ENCODE measurements at places on chromosomes 12 and 14. TPM values are rescaled to one million over a fixed set of nuclear protein-coding genes. Genes with fewer than 3 reads are reported as not detected.
A peak's percentile ranks its signal among the peaks of the same experiment; 100 is the strongest.

GRCh38 chr12:92899386-92900001 lies 29.6 kb downstream of the EEA1 start:
- DNase-seq = peak; percentile 95

DNA sequence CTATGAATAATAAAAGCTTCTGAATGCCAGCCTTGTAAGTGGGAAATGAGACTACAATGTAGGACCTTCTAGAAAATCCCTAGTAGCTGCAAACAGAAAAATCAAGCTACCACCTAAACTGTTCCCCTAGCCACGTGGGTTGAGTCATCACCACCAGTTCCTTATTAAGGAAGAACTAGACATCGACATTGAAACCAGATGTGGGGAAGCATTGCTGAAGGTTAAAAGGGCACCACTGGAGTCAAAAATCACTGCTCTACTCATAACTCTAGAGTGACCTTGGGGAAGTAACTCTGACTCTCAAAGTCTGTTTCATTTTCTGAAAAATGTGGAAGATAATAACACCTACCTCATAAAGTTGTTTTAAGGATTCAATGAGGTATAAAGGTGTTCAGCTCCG lies 9.4 kb upstream of the CNIH1 start:
- no peak for DNase-seq

GRCh38 chr12:88570103-88570502 lies 10.2 kb downstream of the KITLG start:
- DNase-seq = no peak

- no peak for DNase-seq
These were observed 68.5 kb upstream of the OTX2 start for GRCh38 chr14:56878766-56879165.

DNA sequence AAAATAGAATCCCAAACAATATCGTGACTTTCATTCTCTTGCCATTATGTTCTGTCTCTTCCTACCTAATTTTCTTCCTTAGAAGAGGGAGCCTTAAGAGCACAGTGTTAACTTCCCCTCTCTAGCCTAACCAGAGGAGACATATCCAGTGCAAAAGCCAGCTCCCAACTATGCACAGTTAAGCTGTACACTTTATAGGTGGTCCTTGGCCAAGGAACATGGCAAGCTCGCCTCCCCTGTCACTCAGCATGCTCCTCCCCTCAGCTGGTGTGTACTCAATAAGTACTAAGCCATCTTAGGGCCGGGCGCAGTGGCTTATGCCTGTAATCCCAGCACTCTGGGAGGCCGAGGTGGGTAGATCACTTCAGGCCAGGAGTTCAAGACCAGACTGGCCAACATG lies 255.1 kb upstream of the TMPO start:
- DNase-seq = no peak

GRCh38 chr14:37051680-37052079 lies 120.7 kb downstream of the SLC25A21 start:
- no peak for DNase-seq

- DNase-seq = peak; percentile 75
These were observed 37.9 kb downstream of the A2ML1 start for GRCh38 chr12:8860165-8860961.

DNA sequence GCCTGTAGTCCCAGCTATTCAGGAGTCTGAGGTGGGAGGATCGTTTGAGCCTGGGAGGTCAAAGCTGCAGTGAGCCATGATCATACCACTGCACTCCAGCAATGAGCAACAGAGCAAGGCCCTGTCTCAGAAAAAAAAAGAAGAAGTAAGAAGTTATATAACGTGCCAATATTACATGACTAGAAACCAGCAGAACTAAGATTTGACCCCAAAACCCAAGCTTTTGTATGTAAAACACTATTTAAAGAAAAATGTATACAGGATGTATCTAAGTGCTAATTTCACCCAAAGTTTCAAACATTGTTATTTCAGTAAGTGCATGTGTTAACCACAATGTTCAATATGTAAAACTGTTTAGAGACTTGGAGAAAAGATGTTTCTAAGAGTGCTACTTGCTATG lies 94.7 kb downstream of the SLC5A8 start:
- DNase-seq = no peak

DNA sequence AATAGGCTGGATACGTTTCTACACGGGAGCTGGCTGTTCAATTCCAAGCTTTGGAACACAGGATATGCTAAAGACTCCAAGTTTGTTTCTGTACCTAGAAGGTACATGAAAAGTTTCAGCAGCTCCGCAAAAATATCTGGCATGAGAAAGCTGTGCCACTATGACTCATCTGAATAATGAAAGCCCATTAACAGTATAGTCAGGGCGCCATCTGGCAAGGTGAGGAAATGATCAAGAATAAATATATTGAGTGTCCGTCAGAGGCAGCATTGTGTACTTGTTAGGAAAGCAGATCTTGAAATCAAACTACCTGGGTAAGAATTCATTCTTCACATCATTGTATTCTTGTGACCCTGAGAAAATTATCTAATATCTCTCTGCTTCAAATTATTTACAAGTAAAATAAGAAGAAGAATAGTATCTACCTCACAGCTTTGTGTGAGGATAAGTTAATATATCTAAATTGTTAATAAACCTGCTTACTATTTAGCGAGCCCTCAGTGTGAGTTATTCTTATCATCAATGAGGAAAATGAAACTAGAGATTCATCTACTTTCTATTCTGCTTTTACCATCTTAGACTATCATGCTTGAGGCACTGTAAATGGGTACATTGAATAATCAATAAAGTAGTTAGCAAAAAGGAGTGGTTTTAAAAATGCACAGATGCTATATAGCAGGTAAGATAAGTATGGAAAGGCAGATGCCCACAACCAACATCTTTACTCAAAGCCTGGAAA lies 53.5 kb downstream of the FSCB start:
- DNase-seq = peak; percentile 42

DNA sequence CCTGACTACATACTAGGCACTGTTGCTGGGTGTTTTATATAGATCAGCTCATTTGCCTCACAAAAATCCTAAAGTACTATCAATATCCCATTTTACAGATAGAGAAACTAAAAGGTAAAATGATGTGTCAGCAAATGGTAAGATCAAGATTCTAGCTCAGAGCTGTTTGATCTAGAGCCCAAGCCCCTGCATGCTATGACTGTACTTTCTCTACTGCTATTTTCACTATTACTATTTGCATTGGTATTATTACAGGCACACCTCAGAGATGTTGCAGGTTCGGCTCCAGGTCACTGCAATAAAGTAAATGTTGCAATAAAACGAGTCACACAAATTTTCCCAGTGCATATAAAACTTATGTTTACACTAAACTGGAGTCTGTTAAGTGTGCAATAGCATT lies 10.9 kb downstream of the ISCU start:
- DNase-seq = no peak

DNA sequence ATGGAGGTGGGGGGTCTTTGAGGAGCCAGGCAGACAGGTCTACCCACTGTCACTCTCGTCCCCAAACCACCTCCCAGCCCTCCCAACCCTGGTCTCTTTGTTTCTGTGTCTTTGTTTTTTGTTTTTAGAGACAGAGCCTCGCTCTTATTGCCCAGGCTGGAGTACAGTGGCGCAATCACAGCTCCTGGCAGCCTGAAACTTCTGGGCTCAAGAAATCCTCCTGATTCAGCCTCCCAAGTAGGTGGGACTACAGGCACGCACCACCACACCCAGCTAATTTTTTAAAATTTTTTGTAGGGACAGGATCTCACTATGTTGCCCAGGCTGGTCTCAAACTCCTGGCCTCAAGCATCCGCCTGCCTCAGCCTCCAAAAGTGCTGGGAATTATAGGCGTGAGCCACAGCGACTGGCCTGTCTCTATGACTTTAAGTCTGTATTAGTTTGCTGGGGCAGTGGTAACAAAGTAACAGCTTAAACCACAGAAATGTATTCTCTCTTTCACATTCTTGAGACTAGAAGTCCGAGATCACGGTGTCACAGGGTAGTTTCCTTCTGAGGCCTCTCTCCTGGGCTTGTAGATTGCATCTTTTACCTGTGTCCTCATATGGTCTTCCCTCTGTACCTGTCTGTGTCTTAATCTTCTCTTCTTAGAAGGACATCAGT lies 26.1 kb downstream of the DTX1 start:
- DNase-seq = no peak

GRCh38 chr14:97692084-97692483 lies 894.9 kb downstream of the VRK1 start:
- no peak for DNase-seq

- DNase-seq = no peak
These were observed 377.1 kb upstream of the SFSWAP start for GRCh38 chr12:131333621-131334440.

DNA sequence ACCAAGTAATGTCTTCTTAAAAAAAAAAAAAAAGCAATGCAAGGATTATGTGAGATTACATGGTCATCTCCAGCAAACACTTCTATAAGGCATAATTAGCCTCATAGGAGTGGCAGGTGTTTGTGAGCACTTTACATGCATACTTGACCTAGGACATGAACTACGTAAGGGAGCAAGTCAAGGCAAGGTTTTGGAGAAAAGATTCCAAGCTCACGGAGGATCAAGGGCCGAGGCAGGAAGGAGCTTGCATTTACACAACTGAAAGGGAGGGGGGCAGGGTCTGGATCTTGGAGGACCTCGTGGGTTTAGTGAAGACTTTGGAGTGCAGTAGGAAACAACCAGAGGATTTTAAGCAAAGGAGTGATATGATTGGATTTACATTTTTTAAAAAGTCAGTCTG lies 112.5 kb downstream of the CCER1 start:
- DNase-seq = peak; percentile 87

DNA sequence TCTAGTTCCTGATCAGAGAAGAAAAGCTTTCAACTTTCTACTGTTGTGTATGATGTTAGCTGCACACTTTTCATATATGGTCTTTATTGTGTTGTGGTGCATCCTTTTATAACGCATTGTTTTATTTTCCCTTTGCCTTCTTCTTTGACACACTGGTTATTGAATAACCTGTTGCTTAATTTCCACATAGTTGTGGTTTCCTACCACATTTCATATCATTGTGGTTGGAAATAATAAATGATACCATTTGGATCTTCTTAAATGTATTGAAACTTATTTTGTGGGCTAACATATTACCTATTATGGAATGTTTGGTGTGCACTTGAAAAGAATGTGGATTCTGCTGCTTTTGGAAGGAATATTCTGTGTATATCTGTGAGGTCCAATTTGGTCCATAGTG lies 64.9 kb downstream of the GPHN start:
- peak; percentile 2 for DNase-seq

DNA sequence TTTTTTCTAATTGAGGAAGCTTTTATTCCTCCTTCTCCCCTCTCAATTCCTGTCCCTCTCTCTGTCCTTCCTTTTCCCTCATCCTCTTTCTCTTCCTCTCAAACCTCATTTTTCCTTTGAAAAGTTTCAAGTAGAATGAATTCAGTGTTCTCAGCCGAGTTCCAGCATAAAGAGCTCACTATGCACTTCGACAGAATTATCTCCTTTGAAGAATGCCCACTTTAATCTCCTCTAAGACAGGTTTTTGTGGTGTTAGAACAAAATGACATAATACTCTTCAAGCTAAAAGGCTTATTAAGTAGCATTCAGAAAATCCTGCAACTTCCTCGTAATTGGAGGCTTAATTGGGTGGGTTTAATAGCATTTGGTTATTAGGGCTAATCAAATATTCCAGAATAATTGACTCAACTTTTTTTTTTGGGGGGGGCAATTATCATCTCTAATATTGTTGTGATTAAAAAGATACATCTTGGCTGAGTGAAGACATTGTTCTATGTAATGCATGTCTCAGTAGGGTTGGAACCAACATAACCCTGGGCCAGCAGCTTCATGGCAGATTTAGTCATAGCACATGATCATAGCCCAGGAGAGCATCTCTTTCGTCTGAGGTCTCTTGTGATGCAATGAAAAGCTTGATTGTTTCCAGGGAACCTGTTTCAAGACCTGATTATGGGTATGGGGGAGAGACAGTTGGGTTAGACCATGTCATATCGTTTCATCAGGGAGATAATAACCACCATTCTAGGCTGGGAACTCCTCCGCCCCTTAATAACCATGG lies 25.0 kb upstream of the SLC24A4 start:
- no peak for DNase-seq

DNA sequence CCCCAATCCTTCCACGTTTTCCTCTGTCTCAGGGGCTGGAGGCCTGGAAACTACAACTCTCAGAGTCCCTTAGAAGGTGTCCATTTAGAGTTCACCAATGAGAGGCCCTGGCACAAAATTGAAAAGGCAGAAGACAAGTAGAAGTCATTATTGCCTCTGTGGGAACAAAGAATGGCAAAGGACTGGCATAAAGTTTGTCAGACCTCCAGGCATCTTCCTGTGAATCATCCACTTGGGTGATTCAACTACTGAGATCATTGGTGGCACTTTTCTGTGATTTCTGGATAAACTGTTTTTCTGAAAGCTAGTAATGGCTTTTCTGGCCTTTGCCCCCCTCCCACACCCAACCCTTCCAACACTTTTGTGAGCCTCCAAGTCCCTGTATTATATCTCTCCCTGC lies 42.6 kb upstream of the C12orf42 start:
- no peak for DNase-seq

DNA sequence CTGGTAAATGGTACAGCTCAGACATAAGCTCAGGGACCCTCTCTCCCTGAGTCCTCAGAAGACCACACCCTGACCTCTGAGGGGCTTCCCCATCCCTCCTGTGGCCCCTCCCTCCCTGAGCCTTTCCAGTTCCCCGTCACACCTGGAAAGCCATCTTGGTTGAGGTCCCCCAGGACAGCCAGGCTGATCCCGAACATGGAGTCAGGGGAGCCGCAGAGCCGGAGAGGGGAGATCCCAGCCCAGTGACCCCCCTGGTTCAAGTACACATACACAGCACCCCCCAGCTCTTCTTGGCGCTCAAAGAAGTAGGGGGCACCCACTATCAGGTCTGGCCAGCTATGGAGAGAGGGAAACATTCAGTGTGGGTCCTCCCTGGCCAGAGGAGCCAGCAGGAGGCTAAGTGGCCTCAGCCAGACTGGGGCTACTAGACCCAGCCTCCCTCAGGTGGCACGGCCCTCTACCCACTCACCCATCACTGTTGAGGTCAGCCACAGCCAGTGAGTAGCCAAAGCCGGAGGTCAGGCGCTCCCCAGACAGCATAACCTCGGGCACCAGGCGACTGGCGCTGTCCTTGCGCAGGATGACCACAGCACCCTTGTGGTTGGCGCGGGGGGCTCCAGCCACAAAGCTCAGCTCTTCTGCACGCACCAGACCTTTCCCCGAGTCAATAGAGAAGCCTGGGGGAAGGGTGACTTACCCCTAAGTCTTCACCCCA lies 9.3 kb downstream of the ITGA7 start:
- no peak for DNase-seq

DNA sequence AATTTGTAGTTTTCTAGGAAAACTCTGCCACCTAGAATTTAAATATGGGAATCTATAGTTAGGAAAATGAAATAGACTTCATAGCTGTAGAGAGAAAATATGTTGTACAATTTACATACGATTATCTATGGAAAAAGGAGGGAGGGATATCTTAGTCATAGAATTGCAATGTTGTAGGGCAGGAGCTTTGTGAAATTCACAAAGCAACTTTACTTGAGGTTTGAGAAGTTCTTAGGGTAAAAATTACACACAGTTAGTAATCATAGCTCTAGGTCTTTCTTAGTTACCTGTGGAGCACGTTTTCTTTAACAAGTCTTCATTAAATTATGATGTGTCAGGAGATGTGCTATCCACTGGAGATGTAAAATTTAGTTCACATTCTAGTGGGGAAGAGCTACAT lies 61.4 kb upstream of the DBX2 start:
- DNase-seq = peak; percentile 52

The RHOJ gene
- 0.11 TPM for polyA plus RNA-seq

The PTPRR gene
- 0.62 TPM for polyA plus RNA-seq

The KLRC4 gene
- not detected for polyA plus RNA-seq

The ADCY4 gene
- 0.25 TPM for polyA plus RNA-seq

The VAMP1 gene
- polyA plus RNA-seq = 2.9 TPM

The RND1 gene
- polyA plus RNA-seq = 0.11 TPM

Data from foreskin keratinocyte (primary cell).